HuH-7.5 (cell line): ENCODE measurements at places on chromosomes 16 and 17.

DNA sequence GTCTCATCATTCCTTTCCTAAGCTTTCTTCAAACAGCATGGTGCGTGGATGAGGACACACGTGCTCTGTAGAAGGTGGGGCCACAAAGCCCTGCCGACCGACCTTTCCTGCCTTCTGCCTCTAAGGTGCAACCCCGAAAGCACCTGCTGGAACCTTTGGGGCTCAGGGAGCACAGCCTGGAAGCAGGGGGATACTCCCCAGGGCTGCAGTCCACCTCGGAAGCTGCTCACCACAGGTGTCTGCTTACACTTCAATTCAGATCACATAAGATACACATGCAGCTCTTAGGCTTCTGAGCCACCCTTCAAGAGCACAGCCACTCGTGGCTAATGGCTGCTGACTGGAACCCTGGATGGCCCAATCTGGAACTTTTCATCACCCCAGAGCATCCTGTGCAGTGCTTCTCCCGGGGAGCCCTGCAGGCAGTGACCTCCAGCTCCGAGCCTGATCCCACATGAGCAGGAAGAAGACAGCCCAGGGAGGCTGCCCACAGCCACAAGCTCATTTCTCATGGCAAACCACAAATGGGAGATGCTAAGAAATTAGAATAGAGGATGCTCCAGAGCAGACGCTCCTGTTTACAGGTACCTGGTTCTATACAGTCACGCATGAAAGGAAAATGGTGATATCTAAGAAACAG, 162.3 kb upstream of the FOXF1 start:
- DNase-seq, result no peak

DNA sequence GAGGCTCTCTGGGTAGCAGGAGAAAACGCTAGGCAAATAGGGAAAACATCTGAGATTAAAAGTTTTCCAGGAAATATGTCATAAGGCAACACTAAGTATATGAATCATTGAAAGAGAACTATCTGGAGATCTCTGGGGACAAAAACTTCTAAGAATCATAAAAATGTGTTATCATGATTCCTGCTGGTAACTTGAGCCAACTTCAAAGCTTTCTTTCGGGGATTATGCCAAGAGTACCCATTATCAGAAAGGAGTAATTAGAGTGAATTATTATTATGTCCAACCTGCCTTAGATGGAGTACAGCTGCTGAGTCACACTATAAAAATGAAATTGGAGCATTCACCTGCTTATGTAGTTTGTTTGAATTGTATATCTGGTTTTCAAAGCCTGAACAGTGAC, 488.5 kb upstream of the SOX9 start:
- DNase-seq, result no peak

DNA sequence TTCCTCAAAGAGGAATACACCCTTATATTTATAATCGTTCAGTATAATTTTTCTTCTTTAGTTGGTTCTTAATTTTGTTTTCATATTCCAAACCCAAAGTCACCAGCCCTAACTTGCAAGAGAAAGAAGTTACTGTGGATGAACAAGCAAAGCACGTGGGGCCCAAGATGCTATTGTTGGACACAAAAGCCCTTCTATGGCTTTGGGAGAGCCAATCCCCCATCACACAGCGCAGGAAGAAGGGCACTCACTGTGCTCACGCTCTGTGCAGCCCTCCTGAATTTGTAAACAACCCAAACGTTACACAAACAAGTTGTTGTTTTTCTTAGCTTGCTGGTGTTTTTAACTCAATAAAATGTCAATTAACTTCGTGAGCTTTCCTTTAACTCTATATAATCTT, 22.5 kb downstream of the SPPL2C start:
- no peak for DNase-seq

DNA sequence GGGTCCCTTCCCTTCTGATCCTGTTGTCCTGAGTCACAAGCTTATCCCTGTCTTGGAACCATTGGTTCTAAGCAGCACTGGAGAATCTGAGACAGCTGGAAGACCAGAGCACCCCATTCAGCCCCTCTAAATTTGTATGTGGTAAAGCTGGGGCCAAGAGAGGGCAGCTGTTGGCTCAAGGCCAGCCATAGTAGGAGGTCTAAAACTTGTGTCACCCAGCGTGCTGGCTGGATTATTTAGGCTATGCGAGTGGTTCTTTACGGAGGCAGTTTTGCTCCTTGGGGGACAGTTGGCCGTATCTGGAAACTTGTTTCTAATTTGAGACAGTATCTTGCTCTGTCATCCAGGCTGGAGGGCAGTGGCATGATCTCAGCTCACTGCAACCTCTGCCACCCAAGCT, 69.6 kb upstream of the GSE1 start:
- DNase-seq, result no peak

DNA sequence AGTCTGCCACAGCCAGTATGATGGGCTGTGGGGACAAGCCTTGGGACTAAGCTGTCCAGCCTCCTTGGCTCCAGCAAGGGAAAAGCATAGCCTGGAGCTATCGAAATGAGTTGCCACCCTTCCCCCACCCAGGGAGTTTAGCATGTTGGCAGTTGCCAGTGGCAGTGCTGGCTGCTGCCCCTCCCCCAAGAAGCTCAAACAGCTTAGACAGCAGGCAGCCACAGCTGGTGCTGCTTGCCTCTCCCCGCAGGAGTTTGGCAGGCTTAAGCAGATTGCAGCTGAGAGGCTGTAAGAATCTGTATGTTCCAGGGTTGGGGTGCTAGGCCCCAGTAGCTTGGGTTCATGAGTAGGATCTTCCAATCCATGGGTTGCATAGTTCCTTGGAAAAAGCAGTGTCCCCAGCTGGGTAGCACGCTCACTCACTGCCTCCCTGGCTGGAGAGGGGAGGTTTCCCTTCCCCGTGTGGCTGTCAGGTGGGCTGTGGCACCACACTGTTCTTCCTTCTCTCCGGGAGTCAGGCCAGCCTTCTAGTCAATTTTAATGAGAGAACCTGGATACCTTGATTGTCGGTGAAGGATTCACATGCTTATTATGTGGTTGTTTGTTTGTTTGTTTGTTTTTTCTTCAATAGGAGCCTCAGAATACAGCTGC, 506.1 kb downstream of the CDH11 start:
- DNase-seq, result no peak

DNA sequence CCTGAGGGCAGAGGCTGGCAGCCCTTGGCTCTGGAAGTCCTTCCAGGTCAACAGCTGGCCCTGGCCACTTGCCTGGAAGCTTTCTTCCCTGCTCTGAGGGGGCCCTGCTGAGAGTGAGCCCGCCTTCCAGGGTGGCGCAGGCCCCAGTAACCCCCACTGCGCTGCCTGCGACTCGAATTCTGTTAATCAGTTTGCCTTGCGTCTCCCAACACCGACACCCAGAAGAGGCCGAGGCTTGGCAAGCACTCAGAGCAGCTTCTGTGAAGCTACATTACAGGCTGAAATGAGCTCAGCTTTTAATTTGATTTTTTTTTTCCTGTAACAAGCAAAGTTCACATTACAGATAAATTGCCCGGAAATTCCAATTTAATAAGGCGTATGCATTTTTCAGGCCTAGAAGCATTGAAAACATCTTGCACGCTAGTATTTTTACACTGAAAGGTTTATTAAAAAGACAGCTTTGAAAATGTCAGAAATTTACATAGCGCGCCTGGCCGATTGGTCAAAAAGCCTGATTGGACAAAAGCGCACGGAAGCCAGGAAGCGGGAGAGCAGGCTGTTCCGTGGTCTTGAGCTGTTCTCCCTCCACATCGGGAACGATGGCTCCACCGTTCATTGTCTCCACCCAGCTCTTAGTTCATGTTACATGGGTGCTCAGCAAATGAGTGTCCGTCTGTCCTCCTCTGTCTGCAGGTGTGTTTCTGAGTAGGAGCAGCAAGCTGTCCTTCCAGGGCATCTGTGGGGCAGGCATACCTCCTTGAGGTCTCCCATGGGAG, 65.5 kb upstream of the HSBP1 start:
- no peak for DNase-seq

DNA sequence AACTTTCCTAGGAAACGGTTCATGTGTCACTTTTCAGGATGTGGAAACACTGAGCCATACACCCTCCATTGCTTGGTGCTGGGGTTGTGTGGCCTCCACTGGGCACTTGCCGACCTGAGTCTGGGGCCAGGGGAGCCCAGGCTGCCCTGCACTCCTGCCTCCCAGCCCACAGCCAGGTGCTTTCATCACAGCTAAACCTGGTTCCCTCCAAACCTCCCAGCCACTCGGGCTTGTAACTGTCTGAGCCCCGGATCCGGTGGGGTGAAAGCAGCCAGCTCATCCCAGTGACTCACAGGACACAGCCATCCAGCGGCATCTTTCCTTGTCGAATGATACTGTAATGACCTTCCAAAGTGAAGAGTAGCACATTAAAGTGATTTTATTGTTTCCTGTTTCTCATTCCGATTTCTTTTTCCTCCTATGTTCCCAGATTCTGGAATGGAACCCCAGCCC, 19.8 kb downstream of the CARHSP1 start:
- DNase-seq, result no peak

DNA sequence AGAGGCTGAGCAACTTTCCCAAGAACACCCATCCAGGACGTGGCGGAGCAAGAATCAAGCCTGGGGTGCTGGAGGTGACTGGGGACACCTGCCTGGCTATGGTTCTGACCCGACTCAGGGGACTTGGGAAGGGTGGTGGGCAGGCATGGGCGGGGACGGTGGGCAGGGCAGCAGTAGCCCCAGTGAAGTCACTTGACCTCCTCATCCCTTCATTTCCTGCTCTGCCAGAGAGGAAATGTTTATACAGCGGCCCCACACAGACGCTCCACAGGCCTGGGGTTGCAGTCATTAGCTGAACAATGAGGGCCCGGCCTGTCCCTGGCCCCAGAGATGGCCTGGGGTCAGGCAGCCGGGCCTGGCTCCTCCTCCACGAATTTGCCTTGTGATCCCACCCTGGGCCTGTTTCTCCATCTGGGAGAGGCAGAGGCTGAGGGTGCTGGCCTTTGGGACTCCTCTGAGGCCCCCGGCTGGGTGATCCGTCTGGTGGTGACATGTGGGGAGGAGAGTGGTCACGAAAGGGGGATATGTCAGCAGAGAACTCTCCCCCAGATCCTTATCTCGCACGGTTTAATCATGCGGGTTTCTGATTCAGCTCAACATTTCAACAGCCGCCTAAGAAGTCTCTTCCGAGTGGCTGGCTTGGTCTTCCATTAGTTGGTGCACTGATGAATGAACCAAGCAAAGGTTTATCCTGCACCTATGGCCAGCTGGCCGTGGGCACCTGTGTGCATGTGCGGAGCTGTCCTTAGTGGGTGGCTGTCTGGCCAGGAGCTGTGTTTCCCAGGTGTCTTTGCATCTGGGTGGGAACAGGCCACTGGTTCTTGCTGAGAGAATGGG, 175.9 kb downstream of the IRF8 start:
- DNase-seq, result no peak

GRCh38 chr17:79496422-79497005, 114.3 kb downstream of the RBFOX3 start:
- no peak for DNase-seq

GRCh38 chr16:53297477-53297876, 136.8 kb upstream of the RBL2 start:
- no peak for DNase-seq

DNA sequence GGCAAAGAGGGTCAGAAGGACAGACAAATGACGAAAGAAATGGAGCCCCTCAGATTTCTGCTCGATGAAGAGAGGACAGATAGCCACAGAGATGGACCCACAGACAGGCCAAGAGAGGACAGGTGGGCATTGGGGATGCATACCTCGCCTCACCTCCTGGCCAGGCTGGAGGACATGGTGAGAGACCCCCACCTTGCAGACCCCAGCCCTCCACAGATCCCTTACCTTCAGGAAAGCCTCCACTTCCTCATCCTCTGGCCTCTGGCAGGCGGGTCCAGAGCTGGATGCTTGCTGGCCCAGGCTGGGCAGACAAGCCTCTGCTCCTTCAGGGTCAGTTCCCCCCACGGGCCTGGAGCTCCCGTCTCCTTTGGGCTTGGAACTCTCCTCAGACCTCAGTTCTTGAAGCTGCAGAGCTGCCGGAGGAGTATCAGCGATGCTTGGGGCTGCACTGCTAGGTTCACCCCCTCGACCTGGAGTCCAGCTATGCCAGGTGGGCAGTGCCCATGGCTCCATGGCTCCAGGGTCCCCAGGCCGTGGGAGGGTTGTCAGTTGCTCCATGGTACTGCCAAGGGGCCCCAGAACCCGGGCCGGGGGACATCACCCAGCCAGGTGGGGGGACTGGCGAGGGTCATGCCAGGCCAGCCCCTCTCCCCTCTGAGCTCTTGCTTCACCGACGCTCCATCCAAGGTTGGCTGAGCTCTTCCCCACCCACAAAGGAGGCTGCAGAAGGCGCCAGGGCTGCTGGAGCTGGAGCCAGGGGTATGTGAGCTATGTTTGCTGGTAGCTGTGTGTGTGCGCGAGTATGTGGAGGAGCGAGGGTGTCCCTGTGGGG, 1.0 kb downstream of the TSPOAP1 start:
- no peak for DNase-seq

DNA sequence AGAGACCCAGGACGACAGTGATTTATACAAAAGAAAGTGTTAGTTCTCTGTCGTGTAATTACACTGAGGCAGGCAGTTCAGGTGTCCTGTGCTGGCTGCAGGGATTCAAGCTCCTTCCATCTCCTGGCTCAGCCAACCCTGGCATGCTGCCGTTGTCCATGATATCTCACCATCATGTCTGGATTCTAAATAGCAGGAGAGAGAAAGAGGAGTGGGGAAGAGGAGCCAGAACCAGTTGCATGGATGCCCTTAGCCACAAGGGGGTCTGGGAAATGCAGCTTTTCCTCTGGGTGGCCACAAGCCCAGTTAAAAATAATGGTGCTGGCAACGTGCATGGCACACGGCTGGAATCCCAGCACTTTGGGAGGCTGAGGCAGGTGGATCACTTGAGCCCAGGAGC, 9.7 kb downstream of the C16orf54 start:
- no peak for DNase-seq

- no peak for DNase-seq
Measured at GRCh38 chr17:64221679-64222078, 41.4 kb downstream of the TEX2 start.

DNA sequence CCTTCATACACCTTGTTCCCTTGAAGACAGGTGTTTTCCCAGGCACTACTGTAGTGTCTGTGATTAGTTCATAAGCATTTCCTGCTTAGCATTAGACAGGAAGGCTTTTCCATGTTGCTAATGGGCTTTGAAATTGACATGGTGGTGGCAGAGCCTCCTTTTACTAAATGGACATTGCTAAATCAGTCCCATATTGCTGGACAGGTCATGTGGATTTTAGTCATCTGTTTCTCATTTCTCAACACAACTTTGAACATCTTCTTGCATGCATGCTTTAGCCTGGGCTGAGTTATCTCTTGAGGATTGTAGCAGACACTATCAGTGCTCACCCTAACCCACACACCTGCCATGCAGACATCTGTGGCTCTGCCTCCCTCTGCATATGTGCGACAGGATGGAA, 13.7 kb upstream of the BCO1 start:
- DNase-seq, result no peak

DNA sequence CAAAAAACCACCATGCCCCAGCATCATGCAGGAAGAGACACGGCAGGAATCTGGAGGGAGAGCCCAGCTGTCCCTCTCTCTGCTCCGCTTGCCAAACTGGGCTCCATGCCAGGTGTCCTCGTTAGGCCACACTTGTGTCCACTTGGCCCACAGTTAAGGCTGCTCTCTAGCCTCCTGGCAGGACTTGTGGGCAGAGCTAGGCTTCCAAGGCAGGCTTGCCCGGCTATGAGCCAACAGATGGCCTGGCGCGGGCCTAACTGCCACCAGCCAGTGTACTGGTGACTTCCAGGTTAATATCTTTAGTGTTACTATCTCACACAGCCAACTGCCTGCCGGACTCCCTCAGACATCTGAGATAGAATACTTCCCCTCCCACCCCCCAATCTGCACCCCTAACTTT, 10.6 kb downstream of the ATP6V0D1 start:
- DNase-seq, result no peak
